Natural killer cell treated with Interleukin-12 subunit alpha and Interleukin-12 subunit beta and Interleukin-15 and Interleukin-18, amount 100 ng/mL, for 72 hours (primary cell): ENCODE measurements at places on chromosomes 5 and 9. TPM values are rescaled to one million over a fixed set of nuclear protein-coding genes. Genes with fewer than 3 reads are reported as not detected.

Gene RALGPS1
- 4.4 TPM for total RNA-seq

Gene JAK2
- 35.9 TPM for total RNA-seq

Gene ARHGEF28
- 0.17 TPM for total RNA-seq

Gene MEGF9
- 12.7 TPM for total RNA-seq

Gene OMD
- not detected for total RNA-seq

Gene NFIB
- total RNA-seq: not detected

Gene NCS1
- total RNA-seq: 31.0 TPM

Gene SCAMP1
- 21.1 TPM for total RNA-seq

Gene PCDHGA5
- 0.36 TPM for total RNA-seq

Gene DMRT3
- not detected for total RNA-seq

Gene SCGB3A1
- not detected for total RNA-seq

Gene IL13
- 8.4 TPM for total RNA-seq

Gene CARD9
- 2.8 TPM for total RNA-seq

Gene SSNA1
- total RNA-seq: 78.3 TPM

Gene CTSL
- 0.45 TPM for total RNA-seq

Gene TCERG1
- total RNA-seq: 82.3 TPM

Gene DENND1A
- 28.8 TPM for total RNA-seq

Gene PCDHGA9
- 0.92 TPM for total RNA-seq

Gene ZFP37
- total RNA-seq: 0.84 TPM

Gene PCDHGC4
- not detected for total RNA-seq

Gene C5orf58
- not detected for total RNA-seq

Gene SLIT3
- total RNA-seq: 0.14 TPM

Gene AK8
- not detected for total RNA-seq

Gene LCN10
- 0.21 TPM for total RNA-seq

Gene PCDHGA4
- total RNA-seq: 0.48 TPM

Gene ERAP2
- 103 TPM for total RNA-seq

Gene TSSK1B
- total RNA-seq: not detected

Gene NAIP
- 14.6 TPM for total RNA-seq

Gene UNC5A
- total RNA-seq: not detected

Gene KLF4
- 0.98 TPM for total RNA-seq

Gene TNC
- not detected for total RNA-seq

Gene SYNPO
- 9.3 TPM for total RNA-seq

Gene C1QTNF3
- 3.2 TPM for total RNA-seq
